Erythroblast (primary cell): ENCODE measurements at places on chromosomes 12 and 14.
A peak's percentile ranks its signal among the peaks of the same experiment; 100 is the strongest.

DNA sequence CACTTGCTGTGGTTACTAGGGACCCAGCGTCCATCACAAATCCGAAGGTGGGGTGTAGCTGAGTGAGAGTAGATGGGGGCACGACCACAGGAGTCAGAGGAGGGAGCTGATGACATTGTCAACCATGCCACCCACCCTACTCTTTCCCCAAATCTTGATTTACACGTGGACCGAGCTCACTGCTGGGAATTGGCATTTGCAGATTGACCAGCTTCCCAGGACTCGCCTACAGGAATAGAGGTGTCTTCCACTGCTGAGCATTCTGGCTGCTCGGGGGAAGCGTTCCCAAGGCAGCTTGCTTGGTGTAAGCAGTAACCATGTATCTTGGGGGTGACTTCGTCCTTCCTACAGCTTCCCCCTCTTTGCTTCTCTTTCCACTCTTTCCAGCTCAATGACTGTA lies 353 bp upstream of the PTPRR start:
- no peak for DNase-seq

DNA sequence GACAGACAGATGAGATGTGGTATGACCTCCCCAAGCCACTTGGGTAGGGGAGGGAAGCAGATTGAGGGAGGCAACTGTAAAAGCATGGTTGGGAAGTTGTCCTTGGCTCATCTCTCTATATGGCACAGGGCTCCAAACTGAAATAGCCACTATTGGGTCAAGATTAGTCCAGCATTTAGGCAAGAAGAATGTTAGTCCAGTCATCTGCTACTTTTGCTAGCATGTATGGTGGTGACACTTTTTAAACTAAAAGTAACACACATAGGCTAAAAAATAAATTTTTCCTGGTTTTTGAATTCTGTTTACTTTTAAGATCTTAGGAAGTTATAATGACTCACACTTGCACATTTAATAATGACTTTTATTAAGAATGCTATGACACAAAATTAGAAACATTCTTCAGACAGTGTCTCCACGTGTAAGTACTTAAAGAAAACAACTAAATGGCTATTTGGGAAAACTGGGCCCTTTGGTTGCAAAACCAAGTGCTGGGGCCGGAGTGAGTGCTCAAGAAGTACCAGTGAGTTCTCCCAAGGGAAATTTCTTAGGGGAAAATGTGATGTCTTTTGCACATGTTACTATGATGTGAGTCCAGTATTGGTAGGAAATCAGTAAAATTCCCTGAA lies 179.1 kb upstream of the HIF1A start:
- DNase-seq, result no peak

GRCh38 chr14:65824285-65824977 lies 411.9 kb downstream of the FUT8 start:
- DNase-seq, result peak; percentile 84

- no peak for DNase-seq
Observed at GRCh38 chr12:69509308-69509736, 39.1 kb downstream of the FRS2 start.
